ENCODE measurements at places on chromosomes 13 and 19.

GRCh38 chr19:18696023-18696422 is 12.5 kb downstream of the CRTC1 start:
- no peak for DNase-seq

- DNase-seq = no peak
These were observed 622.1 kb upstream of the ARGLU1 start for GRCh38 chr13:107190065-107190464.

DNA sequence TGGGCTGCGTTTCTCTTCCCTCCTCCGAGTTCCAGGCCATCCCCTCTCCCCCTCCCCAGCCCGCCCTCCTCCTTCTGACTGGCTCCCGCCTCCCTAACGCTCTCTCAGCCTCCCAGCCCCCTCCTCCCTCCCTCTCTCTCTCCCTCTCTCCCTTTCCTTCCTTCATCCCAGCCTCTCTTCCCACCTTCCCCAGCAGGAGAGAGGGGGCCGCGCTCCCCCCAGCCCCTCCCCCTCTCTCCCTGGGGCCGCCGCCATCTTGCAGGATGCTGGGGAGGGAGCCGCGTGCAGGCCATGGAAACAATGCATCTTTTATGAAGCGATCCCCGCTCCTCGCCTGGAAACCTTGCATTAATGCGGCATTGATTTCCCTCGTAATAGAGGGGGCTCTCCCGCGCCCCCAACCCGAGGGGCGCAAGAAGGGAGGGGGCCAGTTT is 42.6 kb upstream of the ADGRL1 start:
- no peak for DNase-seq

DNA sequence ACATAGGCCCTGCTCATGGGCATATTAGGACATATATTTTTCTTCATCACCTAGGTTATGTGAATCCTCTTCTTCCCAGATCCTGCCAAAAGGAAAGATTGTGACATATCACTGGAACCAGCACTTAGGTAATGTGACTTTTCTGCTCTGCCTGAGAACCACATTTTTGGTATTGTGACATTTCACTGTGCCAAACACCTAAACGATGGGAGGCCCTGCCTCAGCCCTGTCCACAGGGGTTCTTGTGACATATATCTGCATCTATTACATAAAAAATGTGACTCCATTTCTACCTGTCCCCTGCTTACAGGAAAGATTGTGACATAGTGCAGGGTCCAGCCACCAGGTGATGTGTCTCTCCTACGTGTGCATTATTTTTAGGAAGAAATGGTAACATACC is 18.5 kb upstream of the ZNF730 start:
- DNase-seq = no peak

- DNase-seq = no peak
These were observed 121.3 kb downstream of the COL4A1 start for GRCh38 chr13:110185696-110186095.

GRCh38 chr19:15274477-15274876 is 42.2 kb upstream of the EPHX3 start:
- no peak for DNase-seq

- no peak for DNase-seq
These were observed 10.7 kb downstream of the ELF1 start for GRCh38 chr13:41008349-41008980.
